ENCODE measurements at places on chromosomes 11 and 22.

GRCh38 chr11:110056956-110057355 lies 36.2 kb upstream of the ZC3H12C start:
- no peak for DNase-seq

- DNase-seq, result no peak
Measured at GRCh38 chr11:12810568-12810894, 136.3 kb downstream of the TEAD1 start.

DNA sequence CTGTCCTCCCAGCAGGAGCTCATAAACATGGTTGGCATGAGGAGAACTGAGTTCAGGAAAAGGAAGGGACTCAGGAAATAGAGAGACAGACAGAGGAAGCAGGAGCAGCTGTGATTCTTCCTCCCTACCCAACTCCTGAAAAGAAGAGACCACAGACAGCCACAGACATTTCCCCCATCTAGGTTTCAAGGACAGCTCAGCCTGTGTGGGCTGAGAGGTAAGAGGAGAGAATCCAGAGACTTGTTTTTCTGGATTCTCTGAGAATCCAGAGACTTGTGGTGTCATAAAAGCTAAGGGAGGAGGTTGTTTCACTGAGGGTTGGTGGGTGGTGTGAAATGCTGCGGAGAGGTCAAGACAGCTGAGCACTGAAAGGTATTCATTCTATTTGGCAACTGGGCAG lies 19.0 kb upstream of the STK33 start:
- no peak for DNase-seq

DNA sequence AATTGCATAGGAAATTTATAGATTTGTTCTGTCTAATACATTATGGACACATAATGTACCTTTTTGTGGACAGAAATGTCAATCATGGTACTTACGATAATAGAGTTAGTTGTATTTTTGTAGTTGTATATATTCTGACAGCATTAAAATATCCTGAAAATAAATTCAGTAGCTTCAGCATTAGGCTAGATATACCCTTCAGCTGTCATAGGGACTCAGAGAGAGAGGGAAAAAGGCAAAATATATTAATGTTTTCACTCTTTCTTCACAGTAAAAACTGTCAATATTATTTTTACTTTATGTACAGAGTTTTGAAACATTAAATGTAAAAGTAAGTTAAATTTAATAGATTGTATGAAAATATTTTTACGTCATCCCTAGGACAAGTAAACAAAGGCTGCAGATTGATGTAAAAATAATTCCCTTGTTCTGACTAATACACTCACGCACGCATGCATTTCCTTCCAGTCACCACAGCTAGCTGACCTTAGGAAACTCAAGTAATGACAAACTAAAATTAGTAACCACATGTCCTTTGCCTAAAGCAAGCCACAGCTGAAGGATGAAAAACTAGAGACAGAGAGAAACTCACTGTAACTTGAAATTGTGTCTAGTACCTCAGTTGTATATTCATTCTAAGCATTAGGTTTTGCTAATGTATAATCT lies 104.7 kb upstream of the CARD18 start:
- DNase-seq, result no peak

DNA sequence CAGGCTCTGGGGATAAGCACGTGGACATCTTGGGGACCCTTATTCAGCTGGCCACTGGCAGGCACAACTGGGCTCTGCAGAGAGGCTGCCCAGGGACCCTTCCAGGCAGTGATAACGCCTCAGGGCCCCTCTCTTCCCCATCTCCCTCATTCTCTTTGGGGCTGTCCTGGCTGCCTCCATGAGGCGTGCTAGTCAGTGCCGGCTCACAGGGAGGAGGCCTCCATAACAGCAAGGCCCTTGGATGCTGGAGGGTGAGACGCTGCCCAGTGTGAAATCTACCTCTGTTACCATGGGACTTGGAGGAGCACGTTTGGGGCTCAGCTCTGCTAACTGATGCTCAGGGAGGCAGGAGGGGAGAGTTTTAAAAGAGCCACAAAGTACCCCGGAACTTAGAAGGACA lies 221.3 kb downstream of the CTTN start:
- no peak for DNase-seq

DNA sequence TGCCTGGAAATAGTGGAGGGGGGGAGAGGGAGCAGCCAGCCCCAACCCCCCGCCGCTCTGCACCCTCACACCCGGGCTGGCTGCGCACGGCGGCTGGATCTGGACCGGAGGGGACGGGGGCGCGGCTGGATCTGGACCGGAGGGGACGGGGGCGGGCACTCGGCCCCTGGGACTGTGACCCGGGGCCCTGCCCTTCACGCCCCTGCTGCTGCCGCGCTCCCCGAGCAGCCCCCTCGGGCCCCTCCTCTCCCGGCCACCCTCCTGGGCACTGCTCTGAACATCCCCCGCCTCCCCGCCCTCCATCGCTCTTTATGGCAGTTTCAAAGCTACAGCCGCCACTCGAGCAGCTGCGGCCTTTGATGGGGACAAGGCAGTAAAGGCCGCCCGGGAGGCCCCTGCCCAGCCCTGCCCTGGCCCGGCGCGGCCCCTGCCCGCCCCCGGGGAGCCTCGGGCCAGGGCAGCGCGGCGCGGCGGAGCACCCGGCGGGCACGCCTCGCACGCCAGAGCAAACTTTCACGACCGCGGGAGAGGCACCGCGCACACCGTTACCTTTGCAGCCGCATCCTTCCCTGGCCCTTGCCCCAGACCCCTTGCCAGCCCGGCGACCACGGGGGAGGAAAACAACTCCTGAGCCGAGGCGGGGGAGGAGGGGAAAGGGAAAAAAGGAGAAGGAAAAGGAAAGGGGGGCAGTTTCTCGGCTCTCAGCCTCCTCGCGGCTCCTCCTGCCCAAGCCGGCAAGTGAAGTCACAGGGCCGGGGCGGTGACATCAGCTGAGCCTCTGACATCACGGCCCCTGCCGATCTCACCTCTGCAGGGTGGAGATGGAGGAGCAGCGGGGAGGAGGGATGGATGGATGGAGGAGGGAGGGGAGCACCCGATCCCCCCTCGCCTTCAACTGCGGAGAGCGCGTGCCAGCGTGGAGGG lies 13.1 kb upstream of the TCF20 start:
- no peak for DNase-seq

- DNase-seq, result no peak
Measured at GRCh38 chr11:3155216-3155615, 9.9 kb downstream of the OSBPL5 start.

GRCh38 chr11:20035701-20036601 lies 124.3 kb downstream of the DBX1 start:
- DNase-seq, result no peak

Measured in GM12892 (cell line).